ENCODE measurements at places on chromosomes 7 and 10.

GRCh38 chr7:94015538-94015937 is 11.4 kb upstream of the BET1 start:
- DNase-seq: no peak

DNA sequence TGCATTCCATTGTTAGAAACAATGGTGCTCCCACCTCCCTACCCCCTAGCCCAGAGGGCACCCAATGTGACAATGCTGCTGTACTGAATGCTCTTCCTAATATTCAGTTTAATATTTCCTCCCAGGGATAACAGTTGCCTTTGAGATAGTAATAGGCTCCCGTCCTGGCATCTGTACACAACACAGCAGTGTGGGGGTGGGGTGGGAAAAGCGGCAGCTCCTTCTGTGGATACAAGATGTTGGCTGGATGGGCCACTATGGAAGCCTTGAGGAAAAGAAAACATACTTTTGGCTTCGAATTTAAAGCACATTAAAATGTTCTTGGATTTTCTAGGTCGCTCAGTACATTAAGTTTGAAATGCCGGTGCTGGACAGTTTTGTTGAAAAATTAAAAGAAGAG is 9.2 kb upstream of the ZNF22 start:
- no peak for DNase-seq

GRCh38 chr10:96720422-96721206 is at the start of gene PIK3AP1:
PIK3AP1 (minus strand) TSS chr10:96720514; CDS start chr10:96720394, 120 bp downstream.
- DNase-seq: no peak

DNA sequence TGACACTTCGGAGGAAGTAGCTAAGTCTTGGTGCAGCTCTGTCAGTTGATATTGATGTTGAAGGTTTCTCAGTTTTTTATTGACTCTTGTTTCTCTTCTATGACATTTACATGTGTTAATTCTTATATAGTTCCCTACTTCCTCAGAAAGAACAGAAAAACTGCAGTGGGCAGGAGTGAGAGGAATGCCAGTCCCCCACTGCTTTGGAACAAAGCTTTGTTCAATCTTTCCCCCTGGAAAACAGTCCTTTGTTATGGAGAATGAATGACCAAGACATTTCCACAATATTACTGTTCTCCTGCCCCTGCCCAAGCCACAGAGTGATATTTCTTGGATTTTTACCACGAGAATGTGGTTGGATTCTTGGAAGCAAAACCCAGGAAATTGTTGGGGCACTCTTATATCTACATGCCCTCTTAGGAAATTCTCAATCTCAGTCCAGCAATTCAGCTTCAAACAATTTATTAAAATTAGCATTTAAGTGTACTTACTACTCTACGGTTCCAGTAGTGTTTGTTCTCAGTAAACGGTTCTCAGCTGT is 258.0 kb upstream of the KCND2 start:
- no peak for DNase-seq

DNA sequence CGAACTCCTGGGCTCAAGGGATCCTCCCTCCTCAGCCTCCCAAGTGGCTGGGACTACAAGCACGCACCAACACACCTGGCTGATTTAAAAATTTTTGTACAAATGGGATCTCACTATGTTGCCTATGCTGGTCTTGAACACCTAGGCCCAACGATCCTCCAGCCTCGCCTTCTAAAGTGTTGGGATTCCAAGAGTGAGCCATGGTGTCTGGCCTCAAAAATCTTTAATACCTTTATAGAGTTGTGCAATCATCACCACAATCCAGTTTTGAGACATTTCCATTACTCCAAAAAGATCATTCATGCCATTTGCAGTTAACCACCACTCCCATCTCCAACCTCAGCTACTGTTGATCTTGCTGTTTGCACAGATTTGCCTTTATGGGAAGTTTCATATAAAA is 165.4 kb downstream of the LYZL1 start:
- no peak for DNase-seq

GRCh38 chr7:21407796-21408480 is 19.9 kb upstream of the SP4 start:
- DNase-seq: no peak

GRCh38 chr7:19318287-19318686 is 173.1 kb upstream of the FERD3L start:
- DNase-seq: no peak

DNA sequence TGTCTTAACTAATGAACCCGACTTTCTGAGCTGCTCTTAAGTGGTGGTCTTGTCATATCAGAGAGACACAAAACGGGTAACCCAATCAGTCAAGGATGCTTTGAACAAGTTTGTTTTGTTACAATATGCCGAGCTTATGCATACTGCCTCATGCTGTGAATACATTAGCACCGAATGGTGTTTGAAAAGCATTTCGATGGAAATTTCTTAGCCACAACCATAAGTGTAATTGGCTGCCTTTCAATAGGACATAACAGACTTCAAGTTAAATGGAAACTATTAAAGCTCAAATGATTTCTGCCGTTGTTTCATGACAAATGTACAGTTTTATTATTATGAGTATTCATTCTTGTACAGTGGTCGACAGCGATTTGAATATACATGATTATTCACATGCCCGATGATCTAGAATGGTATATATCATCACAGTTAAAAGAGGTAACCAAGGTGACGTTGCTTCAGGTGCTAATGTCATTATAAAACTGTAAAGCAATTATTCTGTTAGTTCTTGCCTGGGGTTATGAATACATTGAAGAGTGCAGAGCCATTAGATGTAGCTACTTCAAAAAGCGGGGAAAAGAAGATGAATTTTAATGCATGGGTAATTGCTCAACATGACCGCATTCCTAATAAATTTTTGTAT is 118.8 kb downstream of the EBF3 start:
- no peak for DNase-seq

DNA sequence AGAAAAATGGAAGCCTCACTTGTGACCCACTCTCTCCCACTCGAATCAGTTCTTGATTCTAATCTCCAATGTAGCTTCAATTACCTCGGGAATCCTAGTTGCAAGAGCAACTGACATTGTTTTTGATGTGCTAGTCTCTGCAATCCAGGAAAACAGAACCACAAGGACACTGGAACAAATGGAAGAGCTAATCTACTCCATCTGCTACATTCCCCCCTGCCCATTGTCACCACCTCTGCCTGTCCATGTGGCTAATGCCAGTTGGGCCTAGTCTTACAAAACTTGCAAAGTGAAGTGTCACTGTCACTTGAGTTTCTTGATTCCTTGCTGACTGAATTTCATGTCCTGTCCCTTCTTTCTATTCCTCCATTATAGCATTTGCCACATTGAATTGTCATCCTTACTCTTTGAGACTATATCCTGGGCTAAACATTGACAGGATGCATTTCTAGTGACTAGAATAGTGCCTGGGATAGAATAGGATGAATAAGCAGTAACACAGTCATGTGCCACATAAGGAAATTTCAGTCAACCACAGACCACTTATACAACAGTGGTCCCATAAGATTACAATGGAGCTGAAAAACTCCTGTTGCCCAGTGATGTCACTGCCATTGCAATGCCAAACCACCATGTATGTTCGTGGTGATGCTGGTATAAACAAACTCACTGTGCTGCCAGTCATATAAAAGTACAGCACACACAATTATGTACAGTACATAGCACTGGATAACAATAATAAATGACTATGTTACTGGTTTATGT is 13.5 kb downstream of the GCC1 start:
- DNase-seq: no peak

DNA sequence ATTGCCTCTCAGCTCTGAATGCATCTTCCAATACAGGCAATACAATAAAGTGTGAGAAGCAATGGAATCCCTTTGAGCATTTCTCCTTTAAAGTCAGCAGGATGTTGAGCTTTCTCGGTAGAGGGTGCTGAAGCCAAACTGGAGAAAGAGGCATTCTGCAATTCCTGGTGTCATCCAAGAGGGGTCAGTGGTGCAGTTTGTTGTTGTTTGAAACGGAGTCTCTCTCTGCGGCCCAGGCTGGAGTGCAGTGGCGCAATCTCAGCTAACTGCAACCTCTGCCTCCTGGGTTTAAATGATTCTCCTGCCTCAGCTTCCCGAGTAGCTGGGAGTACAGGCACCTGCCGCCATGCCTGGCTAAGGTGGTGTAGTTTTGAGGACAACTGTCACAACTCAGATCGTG is 486.5 kb downstream of the CALN1 start:
- no peak for DNase-seq

DNA sequence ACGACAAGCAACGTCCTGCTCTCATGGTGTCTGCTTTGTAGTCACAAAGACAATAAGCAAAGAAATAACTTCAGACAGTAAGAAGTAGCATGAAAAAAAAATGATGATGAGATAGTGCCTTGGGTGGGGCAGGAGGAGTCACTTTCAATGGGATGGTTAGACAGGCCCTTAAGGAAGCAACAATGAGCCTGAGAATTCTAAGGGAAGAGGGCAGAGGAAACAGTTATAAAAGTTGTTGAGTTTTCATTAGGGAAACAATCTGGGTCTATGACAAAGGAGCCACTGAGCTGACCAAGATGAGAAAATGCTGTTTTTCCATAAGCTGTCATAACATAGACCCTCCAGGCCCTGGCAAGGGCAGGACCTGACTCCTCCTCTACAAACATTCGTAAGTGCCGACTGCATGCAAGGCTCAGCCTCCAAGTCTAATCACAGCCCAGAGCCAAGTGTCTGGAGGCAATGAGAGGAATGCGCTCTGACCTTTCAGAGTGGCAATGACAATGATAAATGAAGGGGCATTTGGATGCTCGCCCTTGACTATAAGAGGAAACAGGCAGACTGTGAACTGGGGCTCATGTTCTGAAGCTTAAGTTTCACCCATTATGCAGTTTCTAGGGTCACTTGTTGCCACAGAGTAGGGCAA is 43.7 kb downstream of the PPP1R3C start:
- no peak for DNase-seq

DNA sequence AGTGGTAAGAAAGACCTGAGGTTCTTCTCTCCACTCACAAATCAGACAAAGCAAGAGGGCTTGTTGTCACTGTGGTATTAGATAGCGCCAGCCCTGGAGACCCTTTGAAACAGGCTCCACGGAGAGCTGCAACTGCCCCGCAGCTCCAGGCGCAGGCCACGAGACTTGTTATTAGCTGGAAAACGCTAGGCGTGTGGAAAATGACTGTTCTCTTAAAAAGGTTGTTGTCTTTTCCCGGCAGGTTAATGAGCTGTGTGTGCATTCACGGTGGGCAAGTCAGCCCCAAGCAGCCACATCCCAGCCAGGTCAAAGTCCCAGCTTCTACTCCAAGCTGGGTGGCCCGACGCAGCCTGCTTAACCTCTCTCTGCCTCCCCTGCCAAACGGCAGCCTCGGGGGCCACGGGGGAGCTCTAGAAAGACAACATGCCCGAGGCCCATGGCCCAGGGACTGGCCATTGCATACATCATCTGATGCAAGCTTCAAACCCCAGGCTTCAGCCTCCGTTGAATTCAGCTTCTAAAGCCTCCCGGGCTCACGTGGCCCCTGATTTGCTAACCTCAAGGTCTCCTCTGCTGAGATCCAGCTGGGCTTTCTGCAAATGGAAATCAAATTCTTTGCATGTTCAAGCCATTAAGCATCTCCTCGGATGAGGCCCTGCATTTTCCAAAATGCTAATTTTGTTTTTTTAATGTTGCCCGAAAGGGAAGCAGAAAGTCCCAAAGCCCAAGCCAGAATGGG is 61.3 kb upstream of the DNAAF5 start:
- DNase-seq: no peak

- DNase-seq: no peak
Observed at GRCh38 chr10:103431902-103432301, 20.3 kb downstream of the CALHM2 start.

GRCh38 chr7:44712012-44712411 is 36.6 kb upstream of the ZMIZ2 start:
- no peak for DNase-seq

- no peak for DNase-seq
Observed at GRCh38 chr7:20140291-20141001, 76.7 kb downstream of the MACC1 start.

DNA sequence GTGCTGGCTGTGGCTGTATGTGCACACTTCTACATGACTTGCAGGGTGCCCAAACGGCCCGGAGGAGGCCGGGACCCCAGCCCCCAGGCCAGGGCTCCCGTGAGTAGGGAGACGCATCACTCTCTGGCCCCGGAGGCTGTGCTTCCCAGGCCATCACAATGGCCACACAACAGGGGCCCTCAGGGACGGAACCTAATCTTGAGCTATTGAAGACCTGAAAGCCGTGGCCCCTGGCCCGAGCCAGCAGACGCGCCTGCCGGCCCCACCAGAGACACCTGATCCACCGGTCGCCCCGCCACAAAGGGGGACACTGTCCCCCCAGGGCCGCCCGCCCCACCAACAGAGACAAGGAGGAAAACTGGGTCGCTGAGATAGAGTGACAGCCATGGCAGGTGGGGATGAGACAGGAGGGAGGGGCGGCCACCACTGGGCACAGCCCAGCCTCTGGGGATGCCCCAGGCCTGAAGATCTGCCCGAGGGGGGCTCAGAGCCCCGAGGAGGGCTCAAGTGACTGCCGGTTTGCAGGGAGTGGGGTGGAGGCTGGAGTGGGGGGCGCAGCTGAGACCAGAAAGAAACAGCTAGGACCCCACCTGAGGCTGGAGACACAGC is 10.2 kb upstream of the LFNG start:
- DNase-seq: no peak

- DNase-seq: no peak
Observed at GRCh38 chr10:104688251-104689042, 47.4 kb downstream of the SORCS3 start.

- DNase-seq: no peak
Observed at GRCh38 chr10:113753020-113753692, 1.7 kb downstream of the PLEKHS1 start.

DNA sequence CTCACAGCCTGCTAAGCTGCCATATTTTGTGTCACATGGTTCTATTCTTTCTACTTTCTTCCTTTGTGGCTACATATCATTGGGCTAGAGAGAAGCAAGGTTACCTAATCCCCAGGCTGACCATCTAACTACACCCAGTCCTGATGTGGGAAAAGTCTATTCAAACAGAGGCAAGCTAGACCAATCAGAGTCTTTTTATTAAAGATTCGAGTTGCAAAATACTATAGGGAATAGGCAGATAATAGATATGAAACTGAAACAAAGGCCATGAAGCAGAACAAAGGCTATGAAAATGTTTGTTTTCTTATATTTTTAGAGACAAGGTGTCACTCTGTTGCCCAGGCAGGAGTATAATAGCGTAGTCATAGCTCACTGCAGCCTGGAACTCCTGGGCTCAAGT is 36.7 kb downstream of the MTERF1 start:
- no peak for DNase-seq

DNA sequence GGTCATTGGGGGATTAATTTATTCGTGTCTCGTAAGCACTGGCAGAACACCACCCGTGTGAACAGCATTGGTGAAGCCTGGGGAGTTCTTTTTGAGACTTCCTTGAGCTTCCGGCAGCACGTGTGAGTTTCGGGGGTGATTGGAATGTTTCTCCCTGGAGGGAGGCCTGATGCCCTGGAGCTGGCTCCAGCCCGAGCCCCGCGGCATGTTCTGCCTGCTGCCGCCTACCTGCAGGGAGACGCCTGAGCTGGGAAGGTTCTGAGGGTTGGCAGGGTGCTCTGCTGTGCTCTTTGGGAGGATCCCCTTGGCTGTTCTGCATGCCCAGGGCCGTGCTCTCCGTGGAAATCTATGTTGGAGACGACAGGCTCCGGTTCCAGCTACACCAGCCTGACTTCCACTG is 159.3 kb downstream of the MGMT start:
- DNase-seq: no peak

Data from substantia nigra (tissue), 51 donors.